ENCODE measurements at places on chromosomes 11 and 22. TPM values are rescaled to one million over a fixed set of nuclear protein-coding genes. Genes with fewer than 3 reads are reported as not detected.

GRCh38 chr22:20156611-20157429, 6.0 kb upstream of the CCDC188 start:
- H3K4me1 ChIP-seq: peaks cover 12% of the 10 kb centered on the region
- H3K27me3 ChIP-seq: peaks cover 43% of the 10 kb centered on the region
- no peak overlapping the region for H3K27ac ChIP-seq
- no peak overlapping the region for H3K4me3 ChIP-seq

DNA sequence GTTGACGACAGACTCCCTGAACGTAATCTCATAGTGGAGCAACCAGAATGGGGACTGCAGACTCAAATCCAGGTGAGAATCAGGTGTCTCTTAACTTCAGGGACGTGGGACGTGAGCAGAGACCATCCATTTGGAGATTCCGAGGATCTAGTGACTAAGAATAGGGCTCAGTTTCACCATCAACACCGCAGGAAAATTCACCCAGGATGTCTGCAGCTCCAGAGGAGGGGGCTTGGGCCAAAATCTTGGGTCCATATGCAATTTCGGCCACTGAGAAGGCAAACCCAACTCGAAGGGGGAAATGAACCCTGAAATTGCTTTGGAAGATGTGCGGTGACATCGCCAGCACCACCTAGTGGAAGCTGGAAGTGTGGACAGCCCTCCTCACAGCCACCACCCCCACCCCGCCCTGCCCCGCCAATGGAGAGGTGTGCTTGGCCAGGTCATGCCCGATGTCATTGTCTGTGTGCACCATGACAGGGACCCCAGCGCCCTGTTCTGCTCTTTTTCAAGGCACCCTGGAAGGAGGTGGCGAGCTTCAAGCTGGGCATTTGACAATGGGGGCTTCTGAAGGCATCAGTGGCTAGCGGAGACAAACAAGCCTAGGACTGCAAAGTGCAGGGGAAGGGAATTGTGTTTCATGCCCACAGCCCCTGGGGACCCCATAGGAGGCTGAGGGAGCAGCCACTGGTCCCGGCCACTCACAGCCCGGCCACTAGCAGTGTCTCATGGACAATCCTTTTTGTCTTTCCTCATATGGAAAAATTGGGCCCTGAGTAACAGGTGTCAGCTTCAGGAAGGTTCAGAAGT, 24.8 kb downstream of the APOL1 start:
- DNase-seq: peak; percentile 23
- no peaks in the 10 kb centered on the region for H3K36me3 ChIP-seq
- no peak overlapping the region for H3K27ac ChIP-seq
- peaks cover 30% of the 10 kb centered on the region for H3K4me1 ChIP-seq
- no peak overlapping the region for H3K4me3 ChIP-seq

DNA sequence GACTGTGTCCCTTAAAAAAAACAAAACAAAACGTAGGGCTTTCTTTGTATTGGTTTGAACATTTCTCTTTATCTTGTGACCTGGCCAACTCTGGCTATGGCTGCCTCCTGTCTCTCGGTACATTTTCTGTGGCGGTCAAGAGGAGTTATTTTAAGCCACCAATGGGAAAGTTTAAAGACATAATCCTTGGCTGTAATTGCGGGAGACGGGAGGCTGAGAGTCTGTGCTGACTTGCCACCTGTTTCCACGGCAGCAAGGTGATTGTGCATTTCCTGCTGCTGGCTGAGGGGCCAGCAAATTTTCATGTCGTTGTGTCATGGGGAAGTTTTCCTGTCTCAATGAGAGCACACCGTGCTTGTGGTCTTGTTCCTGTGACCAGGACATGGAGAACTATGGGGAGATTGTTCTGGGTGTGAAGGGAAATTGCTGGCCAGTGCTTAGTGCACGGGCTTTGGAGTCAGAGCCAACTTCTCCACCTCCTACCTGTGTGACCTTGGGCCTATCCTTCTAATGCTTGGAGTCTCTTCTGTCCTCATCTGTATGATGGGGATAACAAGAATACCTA, 11.0 kb downstream of the PTPRJ start:
- H3K27me3 ChIP-seq: no peaks in the 10 kb centered on the region
- H3K36me3 ChIP-seq: no peaks in the 10 kb centered on the region
- H3K4me1 ChIP-seq: peaks cover 33% of the 10 kb centered on the region
- no peak for DNase-seq

GRCh38 chr11:95688015-95688414, 101.6 kb downstream of the FAM76B start:
- H3K36me3 ChIP-seq: no peaks in the 10 kb centered on the region
- no peak overlapping the region for H3K27ac ChIP-seq
- no peaks in the 10 kb centered on the region for H3K27me3 ChIP-seq
- H3K4me3 ChIP-seq: no peak overlapping the region
- H3K4me1 ChIP-seq: peaks cover 3% of the 10 kb centered on the region

DNA sequence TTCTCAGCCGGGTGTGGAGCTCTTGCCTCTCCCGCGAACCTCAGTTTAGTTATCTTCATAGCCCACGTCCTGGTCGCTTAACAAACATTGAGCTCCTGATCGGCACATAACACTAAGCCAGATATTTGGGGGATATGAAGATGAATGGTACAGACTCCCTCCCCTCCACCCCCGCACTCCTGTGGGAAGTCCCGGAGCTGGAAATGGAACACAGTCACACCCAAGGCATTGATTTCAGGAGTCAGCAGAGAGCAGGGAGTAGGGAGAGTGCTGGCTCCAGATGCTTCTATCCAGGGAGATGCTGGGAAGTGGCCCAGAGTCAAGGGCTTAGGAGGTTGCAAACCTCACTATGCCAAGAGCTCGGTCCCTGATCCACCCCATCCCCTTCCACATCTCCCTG, 26.1 kb upstream of the CABP7 start:
- H3K4me3 ChIP-seq: no peak overlapping the region
- no peak overlapping the region for H3K27ac ChIP-seq
- H3K4me1 ChIP-seq: peaks cover 29% of the 10 kb centered on the region
- DNase-seq: no peak

DNA sequence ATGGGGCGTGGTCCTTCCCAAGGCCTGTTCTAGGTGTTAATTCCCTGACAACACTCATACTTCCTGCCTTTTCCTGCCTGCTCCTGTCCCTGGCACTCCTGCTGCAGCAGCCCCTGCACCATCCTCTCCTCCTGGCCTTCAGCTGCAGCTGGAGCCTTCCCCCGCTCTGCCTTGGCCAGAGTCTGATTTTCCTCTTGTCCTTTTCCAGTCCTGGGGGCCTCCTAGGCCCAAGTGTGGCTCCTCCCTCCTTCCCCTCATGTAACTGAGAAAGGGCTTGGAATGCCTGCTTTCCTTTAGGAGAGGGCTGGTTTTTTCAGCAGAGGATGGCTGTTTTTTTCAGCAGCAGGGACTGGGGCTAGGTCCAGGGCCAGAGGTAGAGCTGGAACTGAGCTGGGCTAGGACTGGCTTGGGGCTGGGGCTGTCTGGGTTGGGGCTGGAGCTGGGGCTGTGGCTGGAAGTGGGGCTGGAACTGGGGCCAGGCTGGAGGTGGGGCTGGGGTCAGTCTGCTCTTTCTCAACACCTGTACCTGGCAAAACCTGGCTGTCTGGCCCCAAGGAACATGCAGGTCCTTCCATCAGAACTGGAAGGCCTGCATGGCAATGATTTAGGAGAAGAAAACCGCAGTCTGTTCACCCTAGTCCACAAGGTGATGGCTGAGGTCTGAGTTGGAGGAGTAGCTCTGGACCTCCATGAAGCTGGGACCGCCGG, 23.6 kb downstream of the ZC3H7B start:
- no peak for DNase-seq
- H3K36me3 ChIP-seq: no peaks in the 10 kb centered on the region
- H3K27me3 ChIP-seq: no peaks in the 10 kb centered on the region
- no peak overlapping the region for H3K4me3 ChIP-seq
- no peaks in the 10 kb centered on the region for H3K4me1 ChIP-seq

DNA sequence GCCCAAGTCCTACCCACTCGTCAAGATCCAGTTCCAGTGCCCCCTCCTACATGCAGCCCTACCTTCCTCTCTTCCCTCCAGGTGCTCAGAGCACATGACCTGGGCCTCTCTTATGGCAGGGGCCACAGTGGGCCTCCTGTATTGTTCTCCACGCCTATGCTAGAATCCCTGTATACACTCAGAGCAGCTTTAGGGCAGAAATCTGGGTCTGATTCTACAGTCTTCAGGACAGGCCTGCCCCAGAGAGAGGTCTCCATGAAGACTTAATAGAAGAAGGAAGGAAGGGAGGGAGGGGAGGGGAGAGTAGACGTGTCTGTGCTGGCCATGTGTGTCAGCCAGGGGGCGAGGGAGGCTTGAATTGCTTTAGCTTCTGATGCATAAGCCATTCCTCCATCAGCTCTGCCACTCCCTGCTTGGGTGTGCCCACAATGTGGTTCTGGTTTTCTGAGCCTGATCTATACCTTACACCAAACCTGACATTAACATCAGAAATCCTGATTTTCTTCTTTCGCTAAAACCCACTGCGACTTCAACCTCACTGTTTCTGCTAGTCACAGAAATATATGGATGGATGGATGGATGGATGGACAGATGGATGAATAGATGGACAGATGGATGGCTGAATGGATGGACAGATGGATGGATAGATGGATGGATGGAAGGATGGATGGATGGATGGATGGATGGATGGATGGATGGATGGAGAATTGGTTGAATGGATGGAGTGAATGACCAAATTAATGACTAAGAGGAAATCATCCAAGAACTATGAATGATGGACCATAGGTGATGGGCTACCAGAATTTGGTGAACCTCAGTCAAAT, 56.6 kb upstream of the PRDM11 start:
- peak overlapping the region; percentile 82 for H3K27ac ChIP-seq
- H3K4me1 ChIP-seq: peaks cover 63% of the 10 kb centered on the region
- H3K27me3 ChIP-seq: no peaks in the 10 kb centered on the region
- no peak for DNase-seq

GRCh38 chr11:131157678-131158077, 212.7 kb upstream of the NTM start:
- DNase-seq: no peak
- H3K36me3 ChIP-seq: no peaks in the 10 kb centered on the region
- no peaks in the 10 kb centered on the region for H3K27me3 ChIP-seq

DNA sequence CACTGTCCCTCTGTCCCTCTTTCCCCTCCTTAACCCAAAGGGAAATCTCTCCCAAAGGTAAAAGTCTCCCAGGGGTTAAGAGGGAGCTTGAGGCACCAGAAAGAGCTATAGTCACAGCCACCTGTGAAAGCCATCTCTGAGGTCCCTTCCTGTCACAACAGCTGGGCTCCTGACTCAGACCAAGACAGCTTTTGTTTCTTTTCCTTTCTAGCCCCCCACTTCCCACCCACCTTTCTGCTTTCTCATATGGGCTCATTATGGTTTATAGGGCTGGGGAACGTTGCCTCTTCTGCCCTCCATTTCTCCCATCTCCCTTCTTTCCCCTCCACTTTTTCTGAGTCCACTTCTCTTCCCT, 19.1 kb downstream of the MIF start:
- DNase-seq: no peak
- H3K4me3 ChIP-seq: peak overlapping the region; percentile 59
- peak overlapping the region; percentile 89 for H3K27ac ChIP-seq
- no peaks in the 10 kb centered on the region for H3K36me3 ChIP-seq
- H3K27me3 ChIP-seq: no peaks in the 10 kb centered on the region

GRCh38 chr22:50204571-50204970, 3.8 kb downstream of the SELENOO start:
- DNase-seq: no peak
- H3K4me3 ChIP-seq: no peak overlapping the region

DNA sequence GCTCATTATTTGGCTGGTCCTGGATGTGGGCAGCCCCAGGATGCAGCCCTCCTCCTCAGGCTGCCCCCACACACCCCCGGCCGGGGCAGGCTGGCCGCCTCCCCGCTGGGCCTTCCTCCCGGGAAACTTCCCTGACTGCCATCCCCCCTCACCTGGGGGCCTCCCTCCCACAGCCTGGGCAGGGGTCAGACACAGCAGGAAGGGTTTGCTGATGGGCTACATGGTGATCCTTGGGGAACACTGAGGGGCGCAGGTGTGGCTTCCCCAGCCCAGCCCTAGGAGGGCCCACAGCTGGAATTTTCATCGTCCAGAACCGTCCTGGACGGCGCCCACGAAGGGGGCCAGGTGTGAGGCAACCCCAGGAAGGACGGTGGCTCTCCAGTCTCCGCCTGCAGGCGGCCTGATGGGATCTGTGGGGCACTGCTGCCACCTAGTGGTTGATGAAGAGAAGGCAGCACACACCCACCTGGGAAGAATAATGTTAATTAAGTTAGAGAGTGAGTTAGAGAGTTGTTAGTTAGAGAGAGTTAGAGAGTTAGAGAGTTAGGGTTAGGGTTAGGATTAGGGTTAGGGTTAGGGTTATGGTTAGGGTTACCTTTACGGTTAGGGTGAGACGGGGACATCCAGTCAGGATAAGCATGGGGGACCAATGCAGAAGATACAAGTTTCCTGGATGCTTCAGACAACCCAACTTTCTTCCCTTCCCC, 75.9 kb upstream of the PRR5 start:
- no peak overlapping the region for H3K27ac ChIP-seq
- no peak overlapping the region for H3K4me3 ChIP-seq
- H3K27me3 ChIP-seq: peaks cover 60% of the 10 kb centered on the region

MADD gene
- 49.4 TPM for total RNA-seq

SLC22A6 gene
- not detected for total RNA-seq

GRCh38 chr11:65898656-65899355, 1.4 kb downstream of the FOSL1 start:
- H3K27me3 ChIP-seq: peaks cover 16% of the 10 kb centered on the region
- no peak for DNase-seq
- peak overlapping the region; percentile 61 for H3K27ac ChIP-seq
- H3K4me1 ChIP-seq: peaks cover 11% of the 10 kb centered on the region

NRXN2 gene
- total RNA-seq: 3.3 TPM

CTTN gene
- total RNA-seq: 345 TPM

SCUBE2 gene
- total RNA-seq: 4.2 TPM

GRCh38 chr11:66012946-66013761, 1.3 kb downstream of the CST6 start:
- H3K27me3 ChIP-seq: peaks cover 21% of the 10 kb centered on the region
- peaks cover 6% of the 10 kb centered on the region for H3K4me1 ChIP-seq
- H3K36me3 ChIP-seq: no peaks in the 10 kb centered on the region
- DNase-seq: no peak
- no peak overlapping the region for H3K4me3 ChIP-seq

GRCh38 chr11:78392854-78393253, 24.8 kb downstream of the GAB2 start:
- no peaks in the 10 kb centered on the region for H3K4me1 ChIP-seq
- H3K27me3 ChIP-seq: no peaks in the 10 kb centered on the region
- H3K4me3 ChIP-seq: no peak overlapping the region
- DNase-seq: no peak

All from tibial nerve (tissue), 4 donors.